ENCODE measurements at places on chromosomes 12 and 14. TPM values are rescaled to one million over a fixed set of nuclear protein-coding genes. Genes with fewer than 3 reads are reported as not detected.

DNA sequence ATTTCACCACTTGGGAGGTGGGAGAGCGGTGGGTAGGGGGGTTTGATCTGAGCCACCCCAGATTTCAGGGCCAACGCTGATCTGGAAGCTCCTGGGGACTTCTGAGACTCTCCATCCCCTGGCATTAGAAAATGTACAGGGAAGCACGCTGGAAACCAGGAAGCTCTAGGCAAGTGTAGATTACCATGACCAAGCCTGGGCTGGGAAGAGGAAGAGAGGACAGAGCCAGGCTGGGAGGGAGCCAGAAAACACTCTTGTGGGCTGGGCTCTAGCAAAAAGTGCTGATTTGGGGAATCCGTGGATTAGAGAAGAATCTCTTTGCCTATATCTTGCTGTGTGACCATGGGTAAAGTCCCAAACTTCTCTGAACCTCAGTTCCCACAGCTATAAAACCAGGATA, 236.7 kb downstream of the BCL11B start:
- DNase-seq: no peak

Gene TGFB3
- total RNA-seq: 4.1 TPM

DNA sequence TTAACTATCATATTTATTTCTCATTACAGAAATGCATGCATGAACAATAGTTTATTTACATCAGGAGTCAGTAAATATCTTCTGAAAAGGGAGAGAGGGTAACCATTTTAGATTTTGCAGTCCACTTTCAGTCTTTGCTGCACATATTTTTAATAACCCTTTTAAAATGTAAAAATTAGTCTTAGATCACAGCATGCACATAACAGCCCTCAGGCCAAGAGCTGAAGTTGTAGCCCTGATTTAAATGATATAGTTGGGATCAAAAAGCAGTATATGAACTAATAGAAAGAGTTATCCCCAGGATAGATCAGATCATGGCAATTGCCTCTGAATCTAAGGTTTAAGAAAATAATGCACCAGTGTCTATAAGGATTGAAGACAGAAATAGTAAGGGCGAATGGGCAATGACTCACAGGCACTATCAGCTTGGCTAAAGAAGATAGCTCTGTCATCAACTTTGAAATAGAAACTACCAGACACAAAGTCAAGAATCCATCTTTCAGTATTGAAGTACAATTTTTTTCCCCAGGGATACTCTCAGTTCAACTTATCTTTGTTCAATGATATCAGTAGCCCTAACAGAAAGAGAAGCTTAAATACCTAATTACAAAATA, 13.1 kb upstream of the CLEC7A start:
- DNase-seq: no peak

Gene LTA4H
- 78.7 TPM for total RNA-seq

GRCh38 chr14:81728447-81728846, 194.8 kb upstream of the SEL1L start:
- no peak for DNase-seq

DNA sequence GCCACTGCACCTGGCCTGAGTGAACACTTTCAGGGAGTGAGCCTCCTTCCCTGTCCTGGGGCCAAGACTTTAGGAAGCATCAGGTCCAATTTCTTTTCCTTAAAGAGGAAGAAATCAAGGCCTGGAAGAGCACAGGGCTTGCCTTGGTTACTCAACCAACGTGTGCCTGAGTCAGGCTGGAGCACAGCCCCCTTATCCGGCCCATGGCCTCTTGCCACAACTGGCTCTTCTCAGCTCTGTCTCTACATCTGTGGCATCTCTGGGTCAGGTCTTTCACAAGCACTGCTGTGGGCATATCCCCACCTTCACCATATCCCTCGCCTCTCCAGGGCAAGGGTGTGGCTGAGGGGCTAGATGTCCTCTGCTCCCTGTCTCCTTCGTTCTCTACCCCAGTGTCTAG, 6.8 kb downstream of the MYH6 start:
- no peak for DNase-seq
